ENCODE measurements at places on chromosomes 2 and 18.

DNA sequence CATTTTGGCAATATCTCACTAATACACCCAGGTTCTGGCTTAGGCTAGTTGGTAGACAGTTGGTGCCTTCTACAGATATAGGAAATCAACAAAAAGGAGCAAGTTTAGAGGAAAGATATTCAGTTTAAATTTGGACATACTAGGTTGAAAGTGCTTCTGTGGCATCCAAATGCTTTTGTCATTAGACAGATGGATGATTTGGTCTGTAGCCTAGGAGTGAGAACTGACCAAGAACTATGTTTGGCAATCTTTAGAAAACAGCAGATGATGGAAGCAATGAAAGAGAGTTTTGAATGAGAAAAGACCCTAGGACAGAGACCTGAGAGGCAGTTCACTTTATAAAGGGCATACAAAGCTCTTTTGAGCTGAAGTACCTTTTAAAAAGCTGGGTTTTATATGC lies 201.3 kb upstream of the FSHR start:
- DNase-seq = no peak

GRCh38 chr2:217752714-217753459 lies 249.9 kb downstream of the TNS1 start:
- DNase-seq = no peak

- DNase-seq = no peak
Observed at GRCh38 chr2:28539118-28539541, 43.3 kb downstream of the PLB1 start.

- DNase-seq = no peak
Observed at GRCh38 chr2:33785201-33786106, 186.4 kb upstream of the FAM98A start.

GRCh38 chr2:36520431-36520830 lies 77.5 kb downstream of the FEZ2 start:
- no peak for DNase-seq

DNA sequence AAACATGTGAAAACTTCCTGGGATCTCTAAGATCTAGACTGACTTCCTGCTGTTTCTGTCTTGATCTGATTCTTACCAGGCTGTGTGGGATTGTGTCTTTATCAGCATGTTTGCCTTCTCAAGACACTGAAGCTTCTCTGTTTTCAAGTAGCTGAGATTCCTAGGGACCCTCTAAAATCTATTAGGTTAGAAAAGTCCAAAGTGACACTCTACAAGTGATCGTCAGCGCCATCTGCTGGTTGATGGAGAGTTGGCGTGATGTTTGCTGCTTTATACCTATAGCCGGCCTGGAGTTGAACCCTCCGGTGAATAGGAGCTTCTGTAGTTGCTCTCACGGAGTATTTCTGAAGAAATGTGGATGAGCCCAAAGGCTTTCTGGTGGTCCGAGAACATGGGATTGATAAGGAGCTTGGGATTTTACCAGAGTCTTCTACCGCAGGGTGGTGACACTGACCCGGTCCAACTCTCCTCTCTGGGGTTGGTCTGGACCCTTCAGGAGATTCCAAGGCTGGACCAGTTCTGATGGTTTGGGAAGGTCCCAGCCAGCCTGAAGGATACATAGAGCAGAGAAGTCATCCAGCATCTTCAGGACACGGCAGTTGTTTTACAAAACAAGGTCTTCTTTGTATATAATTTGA lies 96.0 kb upstream of the TTC39C start:
- DNase-seq = peak; percentile 68

- no peak for DNase-seq
Observed at GRCh38 chr2:167386694-167387093, 498.4 kb downstream of the XIRP2 start.

GRCh38 chr2:238003234-238004031 lies 36.6 kb downstream of the UBE2F start:
- no peak for DNase-seq

- DNase-seq = no peak
Observed at GRCh38 chr18:9092665-9093064, 9.8 kb upstream of the NDUFV2 start.

GRCh38 chr2:1278861-1279260 lies 134.4 kb upstream of the TPO start:
- DNase-seq = no peak

DNA sequence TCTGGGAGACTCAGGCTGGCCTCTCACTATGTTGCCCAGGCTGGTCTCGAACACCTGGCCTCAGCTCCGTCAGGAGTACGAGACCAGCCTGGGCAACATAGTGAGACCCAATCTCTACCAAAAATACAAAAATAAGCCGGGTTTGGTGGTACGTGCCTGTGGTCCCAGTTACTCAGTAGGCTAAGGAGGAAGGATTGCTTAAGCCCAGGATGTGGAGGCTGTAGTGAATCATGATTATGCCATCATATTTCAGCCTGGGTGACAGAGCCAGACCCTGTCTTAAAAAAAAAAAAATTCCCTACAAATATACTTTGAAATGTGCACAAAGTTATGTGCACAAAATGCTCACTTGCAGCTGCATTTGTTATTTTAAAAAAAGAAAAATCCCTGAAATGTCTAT lies 26.3 kb upstream of the AGAP1 start:
- DNase-seq = no peak

DNA sequence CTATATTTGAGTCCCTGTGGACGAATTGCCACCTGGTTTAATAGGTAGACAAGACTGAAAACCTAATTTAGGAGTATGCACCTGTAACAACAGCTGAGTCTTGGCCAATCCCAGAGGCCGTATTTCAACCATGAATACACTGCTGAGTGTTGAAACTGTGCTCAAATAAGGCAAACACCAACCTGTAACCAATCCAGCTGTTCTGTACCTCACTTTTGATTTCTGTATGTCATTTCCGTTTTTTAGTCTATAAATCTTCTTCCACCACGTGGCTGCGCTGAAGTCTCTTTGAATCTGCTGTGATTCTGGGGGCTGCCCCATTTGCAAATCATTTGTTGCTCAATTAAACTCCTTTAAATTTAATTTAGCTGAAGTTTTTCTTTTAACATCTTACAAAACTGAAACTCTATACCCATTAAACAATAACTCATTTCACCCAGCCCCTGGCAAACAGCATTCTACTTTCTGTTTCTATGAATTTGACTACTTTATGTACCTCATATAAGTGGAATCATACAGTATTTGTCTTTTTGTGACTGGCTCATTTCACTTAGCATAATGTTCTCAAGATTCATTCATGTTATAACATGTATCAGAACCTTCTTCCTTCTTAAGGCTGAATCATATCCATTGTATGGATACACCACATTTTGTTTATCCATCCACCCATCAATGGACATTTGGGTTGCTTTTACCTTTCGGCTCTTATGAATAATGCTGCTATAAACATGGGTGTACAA lies 7.5 kb upstream of the YPEL5 start:
- DNase-seq = no peak

DNA sequence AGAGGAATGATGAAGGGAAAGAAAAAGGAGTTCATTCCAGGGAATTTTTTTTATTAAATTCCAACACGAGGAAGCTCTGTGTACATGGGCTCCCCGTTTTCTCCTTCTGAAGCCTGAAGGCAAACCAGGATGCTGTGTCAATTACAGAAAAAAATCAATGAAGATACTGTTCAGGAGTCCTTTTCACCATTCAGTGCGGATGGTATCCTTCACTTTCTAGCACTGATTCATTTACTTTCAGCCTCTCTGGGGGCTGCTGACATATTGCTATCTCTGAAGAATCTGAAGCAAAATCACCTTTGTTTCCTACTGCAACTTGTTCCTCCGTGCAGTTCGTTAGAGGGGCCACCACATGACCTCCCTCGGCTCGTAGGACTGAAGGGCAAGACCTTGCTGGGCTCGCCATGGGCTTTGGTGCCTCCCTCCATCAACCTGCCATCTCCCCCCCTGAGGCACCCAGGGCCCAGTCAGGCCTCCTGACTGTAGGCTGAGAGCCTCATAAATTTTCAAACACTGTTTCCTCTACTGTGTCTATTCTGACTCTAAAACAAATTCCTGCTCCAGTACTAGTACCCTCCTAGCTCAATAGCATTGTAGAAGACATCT lies 25.5 kb upstream of the ST8SIA3 start:
- no peak for DNase-seq

DNA sequence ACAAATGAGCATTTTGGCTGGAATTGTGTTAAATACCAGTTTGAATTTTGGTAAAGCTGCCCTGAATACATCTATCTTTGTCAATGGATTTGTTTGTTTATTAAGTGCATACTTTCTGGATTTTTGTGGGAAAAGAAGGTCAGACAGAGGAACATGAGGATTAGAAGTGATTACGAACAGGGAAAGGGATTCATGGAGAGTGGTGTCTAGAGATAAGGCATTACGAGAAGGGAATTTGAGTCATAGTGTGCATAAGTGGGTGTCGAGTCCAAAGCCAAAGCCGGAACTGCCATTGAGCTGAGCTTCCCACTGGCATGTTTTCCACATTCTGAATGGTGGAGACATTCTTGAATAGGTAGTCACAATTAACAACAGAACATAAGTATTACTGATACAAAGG lies 68.9 kb upstream of the EFEMP1 start:
- DNase-seq = no peak

GRCh38 chr2:166090346-166090745 lies 37.5 kb downstream of the SCN1A start:
- no peak for DNase-seq

DNA sequence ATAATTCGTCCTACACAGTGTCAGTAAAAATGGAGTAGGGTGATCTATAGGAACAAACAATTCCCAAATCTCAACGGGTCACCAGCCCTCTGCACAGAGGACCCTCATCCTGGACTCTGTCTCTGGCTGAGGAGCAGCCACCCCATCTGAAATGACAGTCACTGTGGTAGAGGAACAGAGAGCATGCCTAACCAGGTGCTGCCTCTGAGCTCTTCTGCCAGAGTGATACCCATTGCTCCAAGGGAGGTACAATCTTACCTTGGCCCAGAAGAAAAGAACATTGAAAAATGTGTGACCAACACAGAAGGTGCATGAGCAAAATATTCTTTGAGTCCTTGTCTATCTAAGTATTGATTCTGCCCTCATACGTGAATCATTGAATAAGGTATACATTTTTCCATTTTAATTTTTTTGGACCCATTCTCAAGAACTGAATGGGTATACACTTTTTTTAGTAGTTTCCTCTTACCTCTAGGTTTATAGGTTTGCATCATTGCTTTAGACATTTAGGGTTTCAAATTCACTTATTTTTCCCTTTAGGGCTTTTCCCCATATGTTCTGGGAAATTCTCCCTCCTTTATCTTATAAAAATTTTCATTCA lies 8.7 kb downstream of the SP140 start:
- no peak for DNase-seq

- DNase-seq = no peak
Observed at GRCh38 chr2:25257931-25258846, 83.5 kb downstream of the DNMT3A start.

GRCh38 chr2:241666627-241667400 lies 19.8 kb downstream of the DTYMK start:
- no peak for DNase-seq

DNA sequence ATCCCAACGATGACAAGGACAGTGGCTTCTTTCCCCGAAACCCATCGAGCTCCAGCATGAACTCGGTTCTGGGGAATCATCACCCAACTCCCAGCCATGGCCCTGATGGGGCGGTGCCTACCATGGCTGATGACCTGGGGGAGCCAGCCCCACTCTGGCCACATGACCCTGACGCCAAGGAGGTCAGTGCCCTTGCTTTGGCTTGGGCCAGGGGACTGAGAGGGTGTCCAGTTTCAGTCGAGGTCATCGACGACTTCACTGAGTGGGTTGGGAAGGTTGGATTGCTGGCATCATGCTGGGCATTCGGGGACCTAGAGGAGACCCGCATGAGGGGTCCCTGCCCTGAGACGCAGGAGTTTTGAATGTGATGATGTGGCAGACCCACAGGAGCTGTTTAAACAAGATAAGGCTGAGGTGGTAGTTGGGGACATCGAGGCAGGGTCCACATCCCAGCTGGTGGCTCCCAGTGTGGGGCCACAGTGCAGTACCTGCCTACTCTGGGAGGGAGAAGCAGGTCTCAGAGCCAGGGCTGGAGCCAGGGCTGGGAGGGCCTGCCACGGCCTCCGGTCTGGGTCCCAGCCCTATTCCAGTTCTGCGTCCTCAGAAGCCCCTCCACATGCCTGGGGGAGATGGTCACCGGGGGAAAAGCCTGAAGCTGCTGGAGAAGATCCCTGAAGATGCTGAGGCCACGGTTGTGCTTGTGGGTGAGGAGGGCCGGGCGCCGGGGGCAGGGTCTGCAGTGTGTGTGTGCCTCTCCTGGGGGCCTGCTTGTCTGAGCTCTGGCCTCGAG lies 6.0 kb downstream of the SLC4A3 start:
- DNase-seq = no peak

- no peak for DNase-seq
Observed at GRCh38 chr18:51171223-51171622, 26.3 kb downstream of the MEX3C start.

DNA sequence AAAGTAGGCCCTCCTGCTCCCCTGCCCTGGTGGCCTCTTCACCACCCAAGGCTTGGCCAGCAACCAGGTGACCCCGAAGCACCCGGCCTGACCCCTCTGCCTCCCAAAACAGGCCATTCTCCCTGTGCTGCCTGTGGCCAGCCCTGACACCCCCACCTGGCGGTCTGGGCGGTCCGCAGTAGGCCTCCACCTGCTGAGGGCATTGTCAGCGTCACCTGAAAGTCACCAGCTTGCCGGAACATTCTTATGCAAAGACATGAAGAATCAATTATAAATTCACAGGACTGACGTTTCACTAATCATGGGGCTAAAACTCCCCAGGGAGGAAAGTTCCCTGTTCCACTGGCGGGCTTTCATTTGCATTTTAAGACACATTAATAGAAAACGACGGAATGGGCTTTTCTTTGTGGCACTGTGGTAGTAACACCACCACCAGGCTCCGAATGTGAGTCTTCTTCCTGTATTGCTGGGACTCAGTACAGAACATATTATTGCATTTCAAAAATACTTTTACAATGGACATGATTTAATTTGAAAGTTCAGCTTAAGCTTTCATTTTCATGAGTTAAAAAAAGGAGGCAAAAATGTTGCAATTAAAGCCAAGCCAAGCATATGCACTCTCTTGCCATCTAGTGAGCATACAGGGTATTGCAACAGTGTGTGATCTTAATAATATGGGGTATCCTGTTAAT lies 57.4 kb downstream of the ADI1 start:
- DNase-seq = peak; percentile 39

- DNase-seq = peak; percentile 69
Observed at GRCh38 chr2:45778720-45779171, 127.3 kb downstream of the PRKCE start.

- DNase-seq = peak; percentile 18
Observed at GRCh38 chr2:36618381-36618780, 20.4 kb upstream of the FEZ2 start.

DNA sequence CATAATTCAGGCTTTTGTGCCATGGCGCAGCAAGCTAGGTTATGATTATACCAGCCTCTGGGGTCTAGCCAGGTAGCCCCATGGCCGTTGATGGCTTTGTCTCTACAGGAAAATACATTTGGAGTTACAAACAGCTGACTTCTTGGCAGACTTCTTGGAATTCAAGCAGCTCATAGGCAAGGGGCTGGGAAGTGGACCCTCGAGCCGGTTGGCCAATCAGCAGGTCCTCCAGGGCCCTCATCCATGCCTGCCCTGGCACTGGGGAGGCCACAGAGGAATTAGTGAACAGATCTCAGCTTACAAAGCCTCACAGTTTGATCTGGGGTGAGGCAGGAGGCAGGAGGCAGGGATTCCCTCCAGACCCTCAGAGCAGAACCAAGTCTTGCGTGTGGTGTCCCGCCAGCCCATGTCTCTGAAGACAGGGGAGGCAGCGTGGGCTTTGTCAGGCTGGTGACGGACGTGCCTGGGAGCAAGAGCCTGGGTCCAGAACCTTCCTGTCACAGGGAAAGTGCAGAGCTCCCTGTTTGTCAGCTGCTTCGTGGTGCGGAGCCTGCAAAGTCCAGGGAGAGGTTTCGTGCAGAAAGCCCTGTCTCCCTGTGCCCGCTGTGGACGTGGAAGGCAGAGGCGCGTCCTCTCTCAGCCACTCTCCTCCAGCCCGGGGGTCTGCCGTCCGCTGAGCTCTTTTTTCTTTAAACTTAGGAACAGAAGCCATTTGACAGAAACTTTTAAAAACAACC lies 131.7 kb downstream of the KLHL29 start:
- DNase-seq = no peak

Measured in HL-60 (cell line).